ENCODE measurements at places on chromosomes 13 and 19.

GRCh38 chr13:75628801-75629200, 7.3 kb upstream of the LMO7 start:
- DNase-seq = no peak

DNA sequence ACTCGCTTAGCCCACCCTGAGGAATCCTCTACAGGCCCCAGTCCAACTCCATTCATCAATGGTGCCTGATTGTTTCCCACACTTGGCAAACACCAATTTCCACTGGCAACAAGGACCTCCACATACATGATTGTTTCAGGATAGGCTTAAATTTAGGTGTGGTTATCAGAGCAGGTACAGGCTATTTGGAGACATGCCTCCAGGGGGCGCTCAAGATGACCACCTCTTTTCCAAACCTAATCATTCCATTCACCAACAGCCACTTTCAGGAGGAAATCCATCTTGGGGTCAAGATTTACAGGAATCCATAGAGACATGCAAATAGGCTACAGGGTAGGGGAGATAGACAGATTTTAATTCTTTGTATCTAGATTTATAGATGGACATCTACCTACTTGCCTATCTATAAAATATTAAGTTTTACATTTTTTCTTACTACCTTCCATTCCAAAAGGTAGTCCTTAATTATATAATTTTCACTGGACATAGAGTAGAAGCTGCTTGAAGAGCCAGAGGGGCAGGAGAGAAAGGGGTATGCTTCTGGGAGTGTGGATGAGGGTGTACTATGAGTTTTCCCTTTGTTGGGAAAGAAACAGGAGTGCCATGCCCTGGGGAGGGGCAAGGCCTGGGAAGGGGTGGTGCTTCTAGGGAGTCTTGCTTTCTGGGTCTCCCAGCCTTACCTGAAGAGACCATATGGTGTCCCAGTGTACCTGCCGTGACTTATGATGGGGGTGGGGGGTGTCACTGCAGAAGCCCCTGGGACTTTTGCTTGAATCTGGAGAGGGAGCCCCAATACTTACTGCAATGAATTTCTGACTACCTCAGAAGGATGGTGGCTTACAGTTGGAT, 14.1 kb upstream of the PCDH8 start:
- DNase-seq = no peak

DNA sequence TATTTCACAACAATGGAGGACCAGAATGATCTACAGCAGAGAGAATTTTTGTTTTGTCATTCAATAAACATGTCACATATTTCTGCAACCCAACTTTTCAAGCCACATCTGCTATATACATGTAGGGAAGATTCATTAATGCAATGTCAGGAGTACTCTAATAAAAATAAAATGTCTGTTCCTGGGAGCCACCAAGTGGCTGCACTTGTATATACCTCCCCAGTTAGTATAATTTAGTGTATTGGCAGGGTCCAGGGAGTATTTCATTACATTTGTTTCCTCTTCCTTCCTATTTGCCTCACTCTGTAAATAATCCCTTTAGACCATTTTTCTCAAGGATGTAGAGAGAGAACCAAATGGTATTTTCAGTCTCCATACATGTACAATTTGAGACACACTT, 1169.0 kb downstream of the DIAPH3 start:
- no peak for DNase-seq

GRCh38 chr13:93477238-93477637, 250.6 kb downstream of the GPC6 start:
- no peak for DNase-seq

DNA sequence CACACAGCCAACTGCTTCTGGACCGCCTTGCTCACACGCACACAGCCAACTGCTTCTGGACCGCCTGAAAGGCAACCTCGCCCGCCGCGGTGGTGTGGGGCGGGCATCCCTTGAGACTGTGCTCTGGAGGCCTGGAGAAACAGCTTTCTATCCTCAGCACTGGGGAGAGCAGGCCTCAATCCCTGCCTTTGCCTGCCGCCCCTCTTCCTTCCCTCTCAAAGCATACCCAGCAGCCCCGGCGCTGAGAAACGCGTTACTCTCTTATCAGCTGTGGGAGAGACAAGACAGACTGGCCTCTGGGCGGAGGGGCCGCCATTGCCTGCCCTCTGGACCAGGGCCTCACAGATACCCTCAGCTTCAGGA, 2.9 kb downstream of the LIPE start:
- DNase-seq = no peak

GRCh38 chr13:22936228-22936627, 244.6 kb upstream of the SGCG start:
- DNase-seq = no peak

DNA sequence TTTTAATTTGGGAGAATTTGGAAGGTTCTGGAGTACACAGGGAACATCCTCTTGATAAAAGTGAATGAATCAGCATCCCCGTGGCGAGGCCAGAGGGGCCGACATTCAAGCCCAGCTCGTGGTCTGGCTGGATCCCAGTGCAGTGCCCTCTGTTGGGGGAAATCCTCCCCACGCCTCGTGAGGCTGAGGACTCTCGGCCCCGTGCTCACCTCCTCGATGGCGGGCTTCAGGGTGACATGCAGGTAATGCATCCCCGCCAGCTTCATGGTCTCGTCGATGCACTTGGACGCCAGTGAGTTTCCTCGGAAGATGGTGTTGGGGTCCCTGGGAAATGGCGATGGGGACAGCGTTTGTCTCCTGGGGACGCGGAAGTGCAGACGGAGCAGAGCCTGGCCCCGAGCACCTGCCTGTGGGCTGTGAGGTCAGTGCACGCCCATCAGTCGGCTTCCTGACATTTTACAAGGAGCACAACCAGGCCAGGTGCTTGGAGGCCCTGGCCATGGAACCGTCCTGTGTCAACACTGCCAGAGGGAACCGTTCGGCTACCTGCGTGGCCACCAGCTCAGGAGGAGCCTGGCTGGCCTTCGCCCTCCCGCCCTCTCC, 43.3 kb upstream of the C13orf46 start:
- no peak for DNase-seq

- no peak for DNase-seq
Measured at GRCh38 chr19:55473225-55474012, 3.0 kb upstream of the ZNF628 start.

DNA sequence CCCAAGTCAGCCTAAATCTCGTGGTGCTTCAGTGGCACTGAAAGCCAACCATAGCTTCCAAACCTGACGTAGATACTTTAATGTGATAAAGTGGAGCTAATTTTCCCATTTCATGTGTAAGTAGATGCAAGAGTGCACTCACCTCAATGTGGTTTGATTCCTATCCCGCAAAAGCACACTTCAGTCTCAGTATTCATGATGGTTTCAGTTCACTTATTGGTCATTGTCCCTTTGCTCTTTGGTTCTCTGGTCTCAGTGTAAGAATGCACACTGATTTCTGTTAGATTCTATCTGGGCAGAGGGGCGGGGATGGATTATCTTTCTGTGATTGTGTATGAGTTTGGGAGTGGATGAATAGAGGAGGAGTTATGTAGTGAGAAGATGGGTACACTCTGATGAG, 340.6 kb downstream of the KCNRG start:
- no peak for DNase-seq

DNA sequence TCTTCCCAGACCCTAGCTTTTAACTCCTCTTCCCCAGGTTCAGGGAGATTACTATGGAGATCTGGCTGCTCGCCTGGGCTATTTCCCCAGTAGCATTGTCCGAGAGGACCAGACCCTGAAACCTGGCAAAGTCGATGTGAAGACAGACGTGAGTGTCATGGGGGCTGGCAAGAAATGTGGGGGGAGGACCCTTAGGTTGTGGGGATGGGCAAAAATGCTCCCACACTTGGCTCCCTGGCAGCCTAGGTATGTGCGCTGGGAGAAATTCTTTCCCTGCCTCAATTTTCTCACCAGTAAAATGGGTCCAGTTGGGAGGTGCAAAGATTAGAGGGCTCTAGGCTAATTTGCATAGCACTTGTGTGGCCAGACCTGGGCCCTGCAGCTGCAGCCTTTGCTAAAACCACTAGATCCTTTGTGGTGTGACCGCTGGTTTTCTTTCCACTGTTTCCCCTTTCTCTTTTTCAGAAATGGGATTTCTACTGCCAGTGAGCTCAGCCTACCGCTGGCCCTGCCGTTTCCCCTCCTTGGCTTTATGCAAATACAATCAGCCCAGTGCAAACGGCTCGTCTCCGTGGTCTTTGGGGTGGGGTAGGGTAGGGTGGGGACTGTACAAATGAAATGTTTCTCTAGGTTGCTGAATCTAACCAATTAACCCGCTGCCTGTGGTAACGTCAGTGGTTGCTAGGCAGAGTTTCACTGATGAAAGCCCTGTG, 959 bp upstream of the RAB4B start:
- peak; percentile 92 for DNase-seq

GRCh38 chr19:50580970-50581634, 12.9 kb upstream of the LRRC4B start:
- no peak for DNase-seq

- DNase-seq = no peak
Measured at GRCh38 chr13:38372820-38373383, 23.3 kb downstream of the UFM1 start.

DNA sequence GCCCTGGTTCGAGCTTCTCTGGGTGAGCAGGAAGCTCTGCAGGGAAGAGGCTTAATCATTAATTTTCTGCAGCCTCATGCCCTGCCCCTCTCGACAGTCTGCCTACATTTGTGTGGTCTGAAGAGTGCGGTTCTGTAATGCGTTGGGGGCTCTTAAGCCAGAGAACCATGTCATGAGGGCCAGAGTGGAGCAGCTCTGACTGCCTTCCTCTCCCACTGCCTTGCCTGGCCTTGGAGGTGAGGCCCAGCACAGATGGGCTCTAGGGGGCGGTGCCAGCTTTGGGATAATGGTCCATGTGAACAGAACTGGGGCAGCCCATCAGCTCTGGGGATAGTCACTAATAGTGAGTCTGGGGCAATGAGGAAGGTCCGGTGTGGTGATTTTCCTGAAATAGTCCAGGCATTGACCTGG, 5.7 kb downstream of the FGF9 start:
- no peak for DNase-seq

DNA sequence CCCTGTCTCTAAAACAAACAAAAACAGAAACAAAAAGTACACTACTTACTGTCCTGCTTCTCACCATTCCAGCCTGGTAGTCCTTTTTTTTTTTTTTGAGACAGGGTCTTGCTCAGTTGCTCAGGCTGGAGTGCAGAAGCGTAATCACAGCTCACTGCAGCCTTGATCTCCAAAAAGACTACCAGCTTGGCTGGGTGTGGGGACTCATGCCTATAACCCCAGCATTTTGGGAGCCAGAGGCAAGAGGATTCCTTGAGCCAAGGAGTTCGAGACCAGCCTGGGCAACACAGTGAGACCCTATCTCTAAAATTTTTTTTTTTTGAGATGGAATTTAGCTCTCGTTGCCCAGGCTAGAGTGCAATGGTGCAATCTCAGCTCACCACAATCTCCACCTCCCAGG, 5.1 kb upstream of the GDF15 start:
- no peak for DNase-seq

- DNase-seq = no peak
Measured at GRCh38 chr19:16957151-16957701, 68.4 kb downstream of the F2RL3 start.

DNA sequence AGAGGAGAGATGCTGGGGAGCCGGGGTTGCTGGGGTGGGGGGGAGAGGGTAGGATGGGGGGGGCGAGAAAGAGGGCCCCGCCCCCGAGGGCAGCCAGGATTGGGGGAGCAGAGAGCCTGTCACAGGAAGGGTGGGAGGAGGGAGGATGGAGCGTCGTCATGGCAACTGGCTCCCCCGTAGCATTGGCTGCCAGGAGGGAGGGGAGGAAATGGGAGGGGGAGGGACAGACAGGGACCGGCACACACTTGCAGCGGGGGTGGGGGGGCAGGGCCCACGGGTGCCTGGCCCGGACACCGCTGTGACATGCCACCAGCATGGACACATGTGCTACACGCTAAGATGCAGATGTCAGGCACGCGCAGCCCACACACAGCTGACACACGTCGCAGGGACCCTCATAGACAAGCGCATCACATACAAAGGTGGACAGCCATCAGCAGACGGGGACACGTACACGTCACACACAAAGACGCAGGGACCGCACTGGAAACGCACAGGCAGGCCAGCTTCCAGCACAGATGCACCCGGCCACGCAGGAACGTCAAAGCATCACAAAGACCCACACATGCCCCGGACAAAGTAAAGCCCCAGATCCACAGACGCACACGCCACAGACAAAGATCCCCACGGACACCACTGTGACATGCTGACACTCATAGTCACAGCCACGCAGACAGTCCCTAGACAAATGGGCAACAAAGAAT, at the start of gene LMTK3:
TSS of gene LMTK3 (minus strand) at position 36 of the 704 bp plus-strand sequence. CDS start 259 bp downstream, outside the sequence.
- no peak for DNase-seq

DNA sequence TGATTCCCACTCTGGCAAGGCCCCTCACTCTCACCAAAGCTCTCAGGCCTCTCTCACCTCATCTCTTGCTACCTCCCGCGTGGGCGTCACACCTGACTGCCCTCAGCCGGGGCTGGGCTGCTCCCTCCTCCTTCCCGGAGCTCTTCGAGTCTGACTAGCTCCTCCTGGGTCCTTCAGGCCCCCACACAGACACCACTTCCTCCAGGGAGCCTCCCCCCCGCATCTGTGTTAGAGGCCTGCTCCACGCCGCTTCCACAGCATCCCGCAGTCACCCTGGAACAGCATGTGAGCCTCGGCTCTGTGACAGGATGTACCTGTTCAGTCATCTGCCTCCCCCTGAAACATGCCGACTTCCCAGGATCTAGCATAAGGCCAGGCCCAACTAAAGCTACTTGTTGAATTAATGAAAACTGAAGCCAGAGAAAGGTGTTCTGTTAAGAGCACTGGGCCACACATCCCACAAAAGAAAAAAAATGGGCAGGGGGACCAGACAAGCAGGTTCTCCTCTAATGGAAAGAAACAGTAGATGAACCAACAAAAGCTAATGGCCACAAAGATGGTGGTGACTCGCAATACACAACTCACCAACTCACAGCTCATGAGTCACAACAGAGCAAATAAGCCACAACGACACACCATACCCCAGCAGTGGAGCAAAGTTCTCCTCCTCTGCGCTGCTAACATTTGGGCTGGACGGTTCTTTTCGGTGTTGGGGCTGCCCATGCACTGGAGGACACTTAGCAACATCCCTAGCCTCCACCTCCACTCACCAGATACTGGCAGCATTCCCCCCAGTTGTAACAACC, 3.0 kb downstream of the PPP6R1 start:
- DNase-seq = no peak

- DNase-seq = no peak
Measured at GRCh38 chr19:13066226-13066625, 36.4 kb downstream of the LYL1 start.

GRCh38 chr13:112776971-112777370, 87.1 kb downstream of the ATP11A start:
- DNase-seq = no peak

DNA sequence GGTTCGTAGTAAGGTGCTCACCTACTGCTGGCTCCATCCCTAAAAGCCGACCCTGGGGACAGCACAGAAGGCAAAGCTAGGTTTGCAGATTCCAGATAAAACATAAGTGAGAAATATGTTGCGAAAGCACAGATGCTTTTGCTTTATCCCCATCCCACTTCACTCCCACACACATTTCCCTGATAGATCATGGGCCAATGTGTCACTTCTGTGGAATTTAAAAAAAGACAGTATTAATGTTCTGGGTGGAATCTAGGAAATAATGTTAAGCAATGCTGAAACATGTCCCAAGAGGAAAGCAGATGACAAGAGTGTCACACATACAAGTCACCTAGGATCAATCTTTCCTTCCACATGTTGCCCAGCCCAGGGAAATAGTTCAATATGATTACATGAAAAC, 661.0 kb upstream of the MIR17HG start:
- DNase-seq = no peak

All from NCI-H187 treated with DMSO at 0.1 percent for 48 hours (cell line).